ENCODE measurements at places on chromosomes 7 and 10.

DNA sequence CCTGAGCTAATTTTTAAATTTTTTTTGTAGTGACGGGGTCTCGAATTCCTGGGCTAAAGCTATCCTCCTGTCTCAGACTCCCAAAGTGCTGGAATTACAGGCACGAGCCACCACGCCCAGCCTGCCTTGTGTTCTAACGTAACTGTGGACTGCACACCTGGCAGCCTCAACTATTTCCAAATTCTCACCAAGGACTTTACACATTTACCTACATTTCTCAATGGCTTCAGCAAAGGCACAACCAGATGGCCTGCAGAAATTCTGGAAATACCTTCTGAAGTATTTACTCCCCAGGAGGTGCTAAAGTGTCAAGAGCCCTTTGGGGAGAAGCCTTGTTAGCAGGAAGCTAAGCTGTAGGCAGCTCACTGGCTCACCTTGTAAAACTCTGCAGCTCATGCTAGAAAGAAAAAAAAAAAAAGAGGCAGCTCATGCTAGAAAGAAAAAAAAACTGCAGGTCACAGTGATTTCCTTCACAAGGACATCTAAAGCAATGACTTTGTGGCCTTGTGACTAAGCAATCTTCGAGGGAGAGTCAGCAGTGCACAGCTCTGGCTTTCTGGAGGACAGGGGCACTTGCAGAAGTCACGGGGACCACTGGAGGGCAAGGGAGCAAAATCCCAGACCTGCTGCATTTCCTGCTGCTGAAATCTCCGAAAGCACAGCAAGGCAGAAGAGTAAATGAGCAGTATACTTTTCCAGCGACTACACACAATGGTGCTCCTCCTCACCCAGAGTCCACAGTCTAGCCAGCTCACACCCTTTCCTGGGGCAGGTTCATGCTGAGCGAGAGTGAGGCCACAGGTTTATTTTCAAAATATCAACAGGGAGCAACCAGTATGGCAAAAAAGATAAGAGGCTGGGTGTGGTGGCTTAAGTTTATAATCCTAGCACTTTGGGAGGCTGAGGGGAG lies 40.4 kb downstream of the BAIAP2L1 start:
- peak; percentile 99 for DNase-seq

DNA sequence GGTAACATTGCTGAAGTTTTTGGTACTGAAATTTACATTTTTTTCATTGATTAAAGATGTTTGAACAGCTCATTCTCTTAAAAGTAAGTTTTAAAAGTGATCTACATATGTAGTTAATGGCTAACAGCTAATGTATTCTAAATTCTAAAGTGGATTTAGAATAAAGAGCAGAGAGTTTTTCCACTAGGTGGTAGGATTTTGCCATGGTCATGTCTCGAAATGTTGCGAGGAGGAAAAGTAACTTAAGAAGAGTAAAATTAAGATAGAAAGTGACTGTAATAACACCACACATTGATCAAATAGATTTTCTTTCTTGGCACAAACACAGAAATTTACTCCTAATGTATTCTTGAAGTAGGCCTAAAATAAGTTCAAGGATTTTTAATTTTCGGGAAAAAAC lies 19.8 kb downstream of the LSMEM1 start:
- DNase-seq = no peak

GRCh38 chr10:63260860-63261251 lies 127.7 kb downstream of the NRBF2 start:
- DNase-seq = no peak

- peak; percentile 35 for DNase-seq
Measured at GRCh38 chr7:22697876-22698606, 29.0 kb upstream of the IL6 start.

GRCh38 chr7:97390915-97391593 lies 273.6 kb downstream of the SDHAF3 start:
- DNase-seq = no peak

- DNase-seq = no peak
Measured at GRCh38 chr7:74193913-74194312, 15.9 kb upstream of the LAT2 start.

DNA sequence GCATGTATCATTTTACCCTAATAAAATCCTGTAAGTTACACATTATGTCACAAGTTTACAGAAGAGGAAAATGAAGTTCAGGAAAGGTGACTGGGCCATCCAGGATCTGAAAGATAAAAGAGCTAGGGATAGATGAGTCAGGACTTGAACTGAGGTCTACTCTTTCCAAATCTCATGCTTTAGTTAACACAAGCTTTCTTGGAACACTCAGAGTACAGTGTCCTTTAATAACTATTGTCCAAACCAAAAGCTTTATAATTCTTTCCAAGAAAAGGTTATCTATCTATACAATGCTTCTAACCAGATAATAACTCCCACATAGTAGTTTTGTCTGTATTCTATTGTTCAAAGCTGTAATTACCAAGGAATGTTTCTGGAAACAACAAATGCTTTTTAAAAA lies 164.6 kb downstream of the LRRN3 start:
- DNase-seq = no peak

DNA sequence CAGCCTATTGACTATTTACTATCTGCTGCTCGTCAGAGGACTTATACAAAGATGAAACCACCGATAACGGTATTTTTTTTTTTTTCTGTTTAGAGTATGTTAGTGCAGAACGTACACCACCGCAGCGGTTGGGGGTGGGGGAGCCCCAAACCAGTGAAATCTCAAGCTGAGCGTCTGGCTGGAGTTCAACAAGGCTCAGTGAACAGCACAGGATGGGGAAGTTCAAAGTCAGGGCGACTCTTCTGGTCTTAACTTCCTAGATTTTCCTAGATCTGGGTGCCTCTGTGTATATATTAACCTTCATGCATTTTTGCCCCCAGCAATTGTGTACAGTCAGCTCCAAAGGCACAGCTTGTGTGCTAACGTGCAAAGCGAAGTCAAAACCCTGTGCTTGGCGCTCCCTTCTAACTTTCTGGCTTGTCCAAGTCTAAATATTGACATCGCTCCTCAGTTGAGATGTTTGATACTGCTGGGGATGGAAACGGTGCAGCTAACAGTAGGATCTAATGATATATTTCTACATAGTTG lies 1.1 kb downstream of the RHOBTB1 start:
- DNase-seq = no peak

GRCh38 chr10:62071846-62072281 lies 170.4 kb downstream of the ARID5B start:
- no peak for DNase-seq

DNA sequence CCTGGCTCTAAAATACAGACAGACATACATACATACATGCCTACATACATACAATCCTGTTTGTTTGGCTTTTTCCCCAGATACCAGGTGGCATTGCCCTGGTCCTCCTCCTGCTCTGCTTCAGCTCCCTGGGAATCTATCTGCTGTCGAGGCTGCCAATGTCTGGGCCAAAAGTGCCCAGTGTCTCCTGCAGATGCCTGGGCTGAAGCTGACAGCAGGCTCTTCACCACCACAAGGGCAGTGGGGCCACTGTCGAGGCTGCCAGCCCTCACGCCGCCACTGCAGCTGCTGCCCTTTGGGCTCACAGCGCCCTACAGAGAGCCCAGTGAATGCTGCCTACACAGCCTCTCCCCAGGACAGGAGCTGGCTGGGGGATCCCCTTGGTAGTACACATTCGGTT lies 18.0 kb upstream of the STN1 start:
- DNase-seq = no peak

- no peak for DNase-seq
Measured at GRCh38 chr10:29248158-29248557, 40.7 kb upstream of the LYZL1 start.

DNA sequence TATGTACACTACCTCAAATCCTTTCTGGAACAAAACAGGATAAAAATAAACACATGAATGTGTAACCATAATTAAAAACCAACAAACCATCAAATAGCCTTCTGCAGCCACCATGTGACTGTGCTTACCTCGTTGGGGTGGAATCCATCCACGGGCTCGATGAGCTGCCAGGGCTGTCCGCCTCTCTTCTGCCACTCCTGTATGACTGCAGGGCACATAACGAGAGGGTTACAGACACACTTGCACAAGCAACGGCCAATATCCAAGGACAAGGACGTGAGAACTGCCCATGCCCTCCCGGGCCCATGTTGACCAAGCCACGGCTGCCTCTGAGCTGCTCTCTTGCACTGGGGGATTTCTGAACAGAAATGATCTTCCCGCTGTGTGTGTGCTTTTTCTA lies 132.2 kb downstream of the ANLN start:
- DNase-seq = no peak

- DNase-seq = no peak
Measured at GRCh38 chr7:117949232-117949631, 76.0 kb upstream of the CTTNBP2 start.

GRCh38 chr10:133328358-133329343 lies 8.0 kb downstream of the CALY start:
- DNase-seq = no peak

DNA sequence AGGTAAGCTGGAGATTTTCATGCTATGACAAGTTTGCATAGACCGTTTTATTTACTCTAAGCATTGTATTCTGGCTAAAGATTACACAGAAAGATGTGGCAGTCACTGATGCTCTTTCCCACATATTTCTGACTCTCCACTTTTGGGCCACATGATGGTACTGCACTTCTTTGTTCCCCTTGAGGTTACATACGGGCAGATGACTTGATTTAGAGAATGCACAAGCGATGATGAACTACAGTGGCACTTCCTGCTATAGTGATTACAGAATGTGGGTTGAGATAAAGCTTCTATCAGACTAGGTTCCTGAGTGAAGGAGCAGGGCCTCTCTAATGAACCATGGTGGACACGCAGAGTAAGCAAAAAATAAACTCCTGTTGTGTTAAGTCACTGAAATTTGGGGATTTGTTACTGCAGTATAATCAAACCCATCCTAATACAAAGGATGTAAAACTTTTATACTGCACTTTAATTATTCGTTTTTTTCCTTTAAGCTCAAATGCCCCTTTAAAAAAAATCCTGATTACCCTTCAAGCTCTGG lies 177.9 kb downstream of the TAX1BP1 start:
- peak; percentile 50 for DNase-seq

DNA sequence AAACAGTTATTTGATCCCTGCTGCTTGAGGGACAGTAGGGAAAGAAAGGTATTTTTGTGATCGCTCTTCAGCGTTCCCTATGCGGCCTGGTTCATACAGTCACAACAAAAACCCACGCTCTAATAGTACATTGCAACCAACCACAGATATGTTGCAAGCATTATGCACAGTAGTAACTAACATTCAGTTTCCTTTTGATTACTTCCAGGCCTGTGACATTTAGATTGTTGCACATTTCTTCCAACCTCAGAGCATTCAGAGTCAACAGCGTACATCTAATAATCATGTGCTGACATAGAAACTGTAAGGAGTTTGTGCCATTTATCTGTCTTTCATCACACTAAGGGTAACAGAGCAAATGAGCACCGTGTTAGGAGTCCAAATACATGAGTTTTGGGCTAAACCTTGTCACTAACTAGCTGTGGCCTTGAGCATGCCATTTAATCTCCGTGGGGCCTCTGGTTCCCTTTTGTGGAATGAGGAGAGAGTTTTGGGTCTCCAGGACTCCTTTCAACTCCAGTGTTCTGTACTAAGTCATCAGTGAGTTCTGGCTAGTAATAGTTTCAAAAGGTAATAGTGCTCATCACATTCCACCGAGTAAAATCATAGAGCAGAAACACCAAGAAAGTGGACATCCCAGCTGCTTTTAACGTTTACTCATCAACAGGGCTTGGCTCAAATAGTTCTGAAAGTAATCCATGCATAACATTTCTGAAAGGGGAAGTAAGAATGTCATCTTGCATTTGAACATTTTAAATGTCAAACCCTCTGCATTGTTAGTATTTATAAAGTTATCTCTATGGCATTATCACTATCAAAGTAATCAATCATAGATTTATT lies 99.0 kb upstream of the FZD1 start:
- peak; percentile 34 for DNase-seq

GRCh38 chr10:1475098-1475591 lies 262.2 kb downstream of the ADARB2 start:
- no peak for DNase-seq

GRCh38 chr7:108794466-108794865 lies 224.8 kb downstream of the DNAJB9 start:
- DNase-seq = no peak

DNA sequence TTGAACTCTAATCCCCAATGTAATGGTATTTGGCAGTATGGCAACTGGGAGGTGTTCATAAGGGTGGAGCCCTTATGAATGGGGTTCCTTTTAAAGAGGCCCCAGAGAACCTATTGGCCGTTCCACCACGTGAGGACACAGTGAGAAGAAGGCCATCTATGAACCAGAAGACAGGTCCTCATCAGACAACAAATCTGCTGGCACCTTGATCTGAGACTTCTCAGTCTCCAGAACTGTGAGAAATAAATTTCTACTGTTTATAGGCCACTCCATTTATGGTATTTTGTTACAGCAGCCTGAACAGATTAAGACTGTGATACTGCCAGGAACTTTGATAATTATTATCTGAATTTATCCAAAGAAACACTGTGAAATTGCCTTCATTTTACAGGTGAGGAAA lies 132.3 kb downstream of the GLI3 start:
- DNase-seq = no peak

GRCh38 chr7:512541-513311 lies 6.9 kb downstream of the PDGFA start:
- DNase-seq = no peak

GRCh38 chr7:105354383-105354782 lies 34.3 kb downstream of the SRPK2 start:
- no peak for DNase-seq

DNA sequence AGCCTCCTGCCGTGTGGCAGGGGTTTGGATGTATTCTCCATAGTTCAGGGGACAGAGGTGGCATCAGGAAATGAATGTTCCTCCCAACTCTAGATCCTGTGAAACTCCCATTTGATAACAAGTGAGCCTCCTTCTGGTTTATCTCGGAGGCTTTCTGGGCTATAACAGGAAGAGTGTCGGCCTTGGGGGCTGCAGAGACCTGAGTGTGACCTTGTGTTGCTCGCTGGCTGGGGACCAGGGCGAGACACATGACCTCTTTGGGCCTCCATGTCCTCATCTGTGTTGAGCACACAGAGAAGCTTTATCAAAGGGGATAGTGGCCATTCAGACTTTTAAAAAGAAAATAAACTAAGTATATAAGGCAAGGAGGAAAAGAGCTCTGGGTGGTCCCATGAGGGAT lies 78.0 kb upstream of the SMNDC1 start:
- no peak for DNase-seq

GRCh38 chr7:1948301-1948796 lies 278.3 kb downstream of the ELFN1 start:
- no peak for DNase-seq

DNA sequence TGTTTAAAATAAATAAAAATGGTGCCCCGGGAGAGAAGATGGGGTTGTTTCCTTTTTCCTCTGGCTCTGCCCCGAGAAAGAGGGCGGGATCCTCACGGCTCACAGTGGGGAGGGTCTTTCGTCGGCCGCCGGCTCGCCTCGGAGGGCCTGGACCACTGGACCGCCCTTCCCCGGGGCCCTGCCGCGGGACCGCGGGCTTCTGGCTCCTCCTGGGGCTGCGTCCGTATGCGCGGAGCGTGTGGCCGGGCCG lies 3.5 kb upstream of the IGF2BP3 start:
- DNase-seq = no peak

DNA sequence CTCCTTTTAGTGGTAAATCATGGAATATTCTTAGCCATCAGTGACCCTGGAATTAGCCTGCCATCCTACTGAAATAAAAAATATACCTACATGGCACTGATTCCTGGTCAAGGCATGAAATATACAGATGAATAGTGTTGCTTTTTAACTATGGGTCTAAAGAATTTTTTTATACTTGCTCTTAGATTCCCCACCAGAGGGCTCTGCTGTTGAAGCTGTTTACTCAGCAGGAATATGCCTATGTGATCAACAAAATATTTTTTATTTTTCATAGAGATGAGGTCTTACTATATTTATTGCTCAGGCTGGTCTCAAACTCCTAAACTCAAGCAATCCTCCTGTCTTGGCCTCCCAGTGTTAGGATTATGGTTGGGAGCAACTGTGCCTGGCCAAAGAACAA lies 13.5 kb downstream of the ZC3HC1 start:
- no peak for DNase-seq
